Myometrial cell (primary cell): ENCODE measurements at places on chromosomes 4 and X. TPM values are rescaled to one million over a fixed set of nuclear protein-coding genes. Genes with fewer than 3 reads are reported as not detected.

SYTL4 gene
- 6.1 and 7.1 TPM in 2 replicates for total RNA-seq

PHOX2B gene
- total RNA-seq: not detected in 2 replicates

RTL3 gene
- under 0.01 and 0.89 TPM in 2 replicates for total RNA-seq

SUV39H1 gene
- 10.5 and 10.7 TPM in 2 replicates for total RNA-seq

F8A3 gene
- 1.2 and 3.5 TPM in 2 replicates for total RNA-seq

HSD17B13 gene
- under 0.01 and 1.1 TPM in 2 replicates for total RNA-seq

SHROOM2 gene
- total RNA-seq: 11.8 and 11.9 TPM in 2 replicates

SHOX gene
- total RNA-seq: not detected in 2 replicates

EDA gene
- total RNA-seq: under 0.01 TPM in 1 of 2 replicates, not detected in the other

ANKRD50 gene
- total RNA-seq: 8.4 and 12.2 TPM in 2 replicates

GPR50 gene
- not detected in 2 replicates for total RNA-seq

SSX2B gene
- not detected in 2 replicates for total RNA-seq

MAGT1 gene
- 53.9 and 70.5 TPM in 2 replicates for total RNA-seq

CORIN gene
- 44.0 and 44.7 TPM in 2 replicates for total RNA-seq

SPANXN4 gene
- not detected in 2 replicates for total RNA-seq

EGFL6 gene
- total RNA-seq: not detected in 2 replicates

NXF3 gene
- total RNA-seq: not detected in 2 replicates

CPLX1 gene
- total RNA-seq: 0.86 TPM in 1 of 2 replicates, not detected in the other

C4orf17 gene
- not detected in 2 replicates for total RNA-seq

ARMCX1 gene
- 34.6 and 36.5 TPM in 2 replicates for total RNA-seq

MORF4L2 gene
- total RNA-seq: 509 and 767 TPM in 2 replicates

GYPE gene
- total RNA-seq: 0.53 TPM in 1 of 2 replicates, not detected in the other

ETDA gene
- not detected in 2 replicates for total RNA-seq

COL25A1 gene
- total RNA-seq: not detected in 2 replicates

LANCL3 gene
- not detected in 2 replicates for total RNA-seq

DIPK2B gene
- total RNA-seq: not detected in 2 replicates

PPBP gene
- total RNA-seq: not detected in 2 replicates

CENPVL2 gene
- total RNA-seq: not detected in 2 replicates

NSUN7 gene
- not detected in 2 replicates for total RNA-seq

DKK2 gene
- total RNA-seq: not detected in 2 replicates

LUZP4 gene
- total RNA-seq: not detected in 2 replicates

MYOZ2 gene
- not detected in 2 replicates for total RNA-seq

PPP1R2C gene
- not detected in 2 replicates for total RNA-seq

HNRNPD gene
- total RNA-seq: 36.6 and 40.6 TPM in 2 replicates

USP46 gene
- 8.9 and 9.5 TPM in 2 replicates for total RNA-seq

CTAG2 gene
- total RNA-seq: not detected in 2 replicates
